Jurkat, Clone E6-1 (cell line): ENCODE measurements at places on chromosomes 6 and 20.

DNA sequence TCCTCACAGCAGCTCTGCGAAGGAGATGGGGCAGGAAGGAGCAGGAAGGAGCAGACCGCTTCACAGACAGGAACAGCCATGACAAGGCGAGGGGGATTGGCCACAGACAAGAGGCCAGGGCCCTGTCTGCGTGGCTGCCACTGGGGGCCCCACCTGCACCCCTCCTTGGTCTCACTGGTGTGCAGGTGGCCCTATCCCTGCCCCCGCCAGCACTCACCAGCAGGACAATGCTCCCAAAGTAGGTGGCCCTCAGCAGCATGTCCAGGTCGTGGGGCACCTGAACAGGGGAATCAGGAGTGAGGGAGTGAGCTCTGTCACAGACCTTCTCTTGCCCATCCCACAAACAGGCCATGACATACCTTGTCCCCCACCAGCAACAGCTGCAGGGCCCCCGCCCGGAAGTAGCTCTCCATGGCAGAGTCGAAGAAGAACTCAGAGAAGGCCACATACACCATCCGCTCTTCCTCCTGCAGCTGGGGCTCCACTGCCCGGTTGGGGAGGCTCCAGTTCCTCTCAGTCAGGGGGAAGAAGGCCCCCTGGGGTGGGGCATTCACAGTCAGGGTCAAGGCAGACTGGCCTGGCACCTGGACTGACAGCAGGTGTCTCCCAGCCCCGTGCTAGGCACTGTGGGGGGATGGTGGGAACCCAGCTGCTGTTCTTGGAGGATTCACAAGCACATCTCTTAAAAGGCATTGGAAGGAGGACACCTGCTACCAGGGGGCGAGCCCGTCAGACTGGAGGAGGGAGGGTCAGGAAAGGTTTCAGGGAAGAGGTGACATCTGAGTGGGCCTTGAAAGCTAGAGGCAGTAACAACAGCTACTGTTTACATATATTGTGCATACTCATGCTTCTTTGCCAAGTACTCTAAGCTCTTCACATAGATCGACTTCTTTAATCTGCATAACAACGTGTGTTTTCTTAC is 7.1 kb downstream of the PLTP start:
- DNase-seq: no peak

- DNase-seq: no peak
Measured at GRCh38 chr6:84390334-84390733, 162.9 kb upstream of the CEP162 start.

DNA sequence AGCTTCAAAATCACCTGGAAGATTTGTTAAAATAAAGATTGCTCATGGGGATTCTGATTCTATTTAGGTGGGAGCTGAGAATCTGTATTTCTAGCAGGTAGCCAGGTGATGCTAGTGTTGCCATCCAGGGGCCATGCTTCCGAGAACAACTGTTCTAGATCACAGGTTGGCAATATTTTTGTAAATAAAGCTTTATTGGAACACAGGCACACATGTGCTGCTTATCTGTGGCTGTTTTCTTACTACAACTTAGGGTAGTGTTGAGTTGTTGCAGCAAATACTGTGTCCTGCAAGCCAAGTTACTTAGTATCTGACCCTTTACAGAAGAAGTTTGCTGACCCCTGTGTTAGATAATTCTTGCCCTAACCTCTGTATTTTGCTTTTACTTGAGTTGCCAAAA is 12.0 kb downstream of the CENPW start:
- DNase-seq: no peak

DNA sequence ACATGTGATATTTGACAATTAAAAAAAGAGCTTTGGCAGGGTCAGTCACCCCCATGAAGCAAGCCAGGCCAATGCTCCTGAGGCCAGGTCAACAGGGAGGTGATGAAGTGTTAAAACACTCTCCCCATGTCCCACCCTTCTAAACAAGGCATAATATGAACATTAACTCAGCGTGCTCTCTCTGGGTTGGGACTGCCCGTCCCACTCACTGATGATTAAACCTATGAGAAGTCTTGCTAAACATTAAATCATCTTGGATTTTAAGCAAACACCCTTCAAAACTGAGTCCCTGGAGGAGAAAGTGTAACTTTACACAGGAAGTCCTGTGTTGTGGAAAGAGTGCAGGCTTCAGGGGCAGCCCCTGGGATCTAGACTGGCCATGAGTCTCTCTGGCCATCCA is 558.5 kb downstream of the CD83 start:
- DNase-seq: no peak

DNA sequence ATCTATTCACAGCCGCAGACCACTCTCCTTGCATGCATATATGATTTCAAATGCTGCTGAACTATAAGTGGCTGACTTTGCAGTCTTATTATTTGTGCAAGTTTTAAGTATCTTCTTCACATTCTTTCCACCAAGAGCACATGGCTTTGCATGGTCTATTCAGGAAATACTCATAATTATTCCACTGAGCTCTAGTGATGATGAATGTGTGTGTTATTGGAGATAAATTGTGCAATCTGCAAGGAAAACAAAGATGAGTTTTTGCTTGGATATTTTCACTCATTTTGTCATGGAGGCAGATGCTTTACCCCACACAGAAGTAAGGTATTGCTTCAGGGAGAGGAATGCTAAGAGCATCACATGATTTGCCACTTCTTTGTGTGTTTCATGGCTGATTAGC is 764.6 kb downstream of the TBC1D32 start:
- no peak for DNase-seq

DNA sequence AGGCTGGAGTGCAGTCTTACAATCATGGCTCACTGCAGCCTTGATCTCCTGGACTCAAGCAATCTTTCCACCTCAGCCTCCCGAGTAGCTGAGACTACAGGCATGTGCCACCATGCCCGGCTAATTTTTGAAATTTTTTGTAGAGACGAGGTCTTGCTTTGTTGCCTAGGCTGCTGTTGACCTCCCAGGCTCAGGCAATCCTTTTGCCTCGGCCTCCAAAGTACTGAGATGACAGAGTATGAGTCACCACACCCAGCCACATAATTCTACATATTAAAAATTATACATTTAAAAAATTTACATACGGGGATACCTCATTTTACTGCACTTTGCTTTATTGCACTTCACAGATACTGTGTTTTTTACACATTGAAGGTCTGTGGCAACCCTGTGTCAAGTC is 115.1 kb downstream of the MAN1A1 start:
- DNase-seq: no peak

DNA sequence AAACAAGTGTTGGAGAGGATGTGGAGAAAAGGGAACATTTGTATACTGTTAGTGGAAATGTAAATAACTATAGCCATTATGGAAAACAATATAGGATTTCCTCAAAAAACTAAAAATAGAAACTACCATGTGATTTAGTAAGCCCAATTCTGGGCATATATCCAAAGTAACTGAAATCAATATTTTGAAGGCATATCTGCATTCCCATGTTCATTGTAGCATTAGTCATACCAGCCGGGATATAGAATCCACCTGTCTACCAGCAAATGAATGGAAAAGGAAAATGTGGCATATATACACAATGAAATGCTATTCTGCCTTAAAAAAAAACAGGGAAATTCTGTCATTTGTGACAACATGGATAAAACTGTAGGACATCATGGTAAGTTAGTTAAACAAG is 15.3 kb upstream of the C6orf58 start:
- no peak for DNase-seq
